ENCODE measurements at places on chromosomes 3 and 15.

DNA sequence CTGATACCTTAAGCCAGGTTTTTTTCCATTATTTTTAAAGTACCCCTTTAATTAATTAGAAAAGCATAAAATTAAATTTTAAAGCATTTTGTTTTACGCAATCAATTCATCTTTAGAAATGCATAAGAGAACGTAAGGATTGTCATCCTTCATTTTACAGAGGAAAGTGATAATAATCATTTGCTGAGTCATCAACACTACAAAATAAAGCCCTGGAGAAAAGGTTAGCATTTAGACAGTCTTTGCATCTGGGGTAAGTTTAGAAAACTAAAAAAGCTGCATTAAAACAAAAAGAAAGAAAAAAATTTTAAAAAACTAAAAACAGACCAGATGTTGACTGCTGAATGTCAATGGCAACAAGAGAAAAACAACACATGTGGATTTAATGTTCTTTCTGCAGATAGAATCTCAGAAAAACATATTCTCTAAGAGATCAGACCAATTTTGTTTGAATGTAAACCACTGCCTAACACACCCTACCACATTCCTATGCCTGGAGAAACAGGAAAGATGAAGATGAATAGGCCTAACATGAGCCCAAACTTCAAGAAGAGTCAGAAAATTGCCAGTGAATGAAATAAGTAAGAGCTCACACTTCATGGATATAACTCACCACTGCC is 59.9 kb downstream of the SUCNR1 start:
- DNase-seq, result no peak

DNA sequence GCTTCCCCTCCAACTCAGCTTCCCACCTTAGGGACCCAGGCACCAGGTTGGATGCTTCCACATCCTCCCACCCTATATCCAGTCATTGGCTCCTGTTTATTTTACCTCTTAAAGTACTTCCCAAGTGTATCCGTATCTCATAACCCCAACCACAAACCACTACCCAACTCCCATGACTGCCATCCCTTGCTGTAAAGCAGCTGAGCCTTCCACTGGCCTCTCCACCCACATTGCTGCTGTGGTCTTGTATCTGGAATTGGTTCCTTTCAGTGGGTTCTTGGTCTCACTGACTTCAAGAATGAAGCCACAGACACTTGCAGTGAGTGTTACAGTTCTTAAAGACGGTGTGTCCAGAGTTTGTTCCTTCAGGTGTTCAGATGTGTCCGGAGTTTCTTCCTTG is 79.8 kb upstream of the HRH1 start:
- no peak for DNase-seq

DNA sequence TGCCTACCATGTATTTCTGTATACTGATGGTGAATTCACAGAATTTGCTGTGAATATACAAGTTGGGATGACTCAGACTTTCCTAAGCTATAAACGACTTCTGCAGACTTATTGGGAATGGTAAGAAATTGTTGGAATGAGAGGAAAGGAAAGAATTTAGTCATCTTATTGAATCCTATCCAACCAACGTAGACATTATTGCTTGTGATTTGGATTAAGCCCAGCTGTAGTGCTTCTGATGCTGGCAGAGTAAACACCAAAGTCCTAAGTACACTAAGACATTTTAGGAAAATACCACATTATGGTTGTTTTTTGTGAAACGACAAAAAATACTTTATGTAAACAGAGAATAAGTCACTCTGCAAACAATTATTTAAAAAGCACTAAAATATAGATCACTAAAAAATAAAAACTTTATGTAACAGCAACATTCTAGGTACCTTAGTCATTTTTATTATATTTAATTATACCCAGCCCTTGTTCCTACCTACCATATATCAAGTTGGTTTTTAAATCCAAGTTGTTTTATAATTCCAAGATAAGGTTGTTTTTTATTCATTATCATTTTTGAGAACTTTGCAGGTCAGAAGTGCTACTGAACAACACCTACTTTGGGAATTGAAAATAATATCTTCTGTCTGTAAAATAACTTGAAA is 99.2 kb upstream of the MLF1 start:
- no peak for DNase-seq

DNA sequence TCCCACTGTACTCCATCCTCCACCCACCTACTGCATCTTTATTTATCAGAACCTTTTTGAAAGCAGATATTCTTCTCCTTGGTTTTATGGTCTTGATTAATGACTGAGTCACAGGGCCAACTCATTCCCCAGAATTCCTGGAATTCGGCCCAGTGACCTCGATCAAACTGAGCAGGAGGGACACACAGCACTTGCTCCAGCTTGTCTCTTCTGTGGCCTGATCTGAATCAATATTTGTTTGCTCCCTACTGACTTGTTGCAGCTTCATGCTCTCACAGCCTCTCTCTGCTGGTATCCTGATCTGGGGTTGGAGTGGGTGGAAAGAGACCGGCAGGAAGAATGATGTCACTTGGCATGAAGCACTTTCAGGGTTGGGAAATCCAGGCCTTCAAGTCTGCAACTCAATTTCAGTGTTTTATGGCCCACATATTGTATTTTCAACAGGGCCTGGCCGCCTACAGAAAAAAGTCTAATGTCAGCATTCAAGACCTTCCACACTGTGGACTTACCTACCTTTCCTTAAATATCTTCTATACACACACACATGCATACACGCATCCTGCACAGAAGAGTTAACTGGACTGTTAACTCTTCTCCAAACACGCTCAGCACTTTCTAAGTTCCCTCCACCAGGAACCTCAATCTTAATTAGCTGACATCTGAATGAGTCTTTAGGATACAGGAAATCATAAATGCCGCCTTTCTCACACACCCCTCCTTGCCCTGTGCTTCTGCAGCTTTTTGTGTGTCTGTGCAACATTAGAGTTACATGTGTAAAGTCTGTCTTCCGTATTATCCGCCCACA is 4.6 kb downstream of the ANXA2 start:
- DNase-seq, result no peak

DNA sequence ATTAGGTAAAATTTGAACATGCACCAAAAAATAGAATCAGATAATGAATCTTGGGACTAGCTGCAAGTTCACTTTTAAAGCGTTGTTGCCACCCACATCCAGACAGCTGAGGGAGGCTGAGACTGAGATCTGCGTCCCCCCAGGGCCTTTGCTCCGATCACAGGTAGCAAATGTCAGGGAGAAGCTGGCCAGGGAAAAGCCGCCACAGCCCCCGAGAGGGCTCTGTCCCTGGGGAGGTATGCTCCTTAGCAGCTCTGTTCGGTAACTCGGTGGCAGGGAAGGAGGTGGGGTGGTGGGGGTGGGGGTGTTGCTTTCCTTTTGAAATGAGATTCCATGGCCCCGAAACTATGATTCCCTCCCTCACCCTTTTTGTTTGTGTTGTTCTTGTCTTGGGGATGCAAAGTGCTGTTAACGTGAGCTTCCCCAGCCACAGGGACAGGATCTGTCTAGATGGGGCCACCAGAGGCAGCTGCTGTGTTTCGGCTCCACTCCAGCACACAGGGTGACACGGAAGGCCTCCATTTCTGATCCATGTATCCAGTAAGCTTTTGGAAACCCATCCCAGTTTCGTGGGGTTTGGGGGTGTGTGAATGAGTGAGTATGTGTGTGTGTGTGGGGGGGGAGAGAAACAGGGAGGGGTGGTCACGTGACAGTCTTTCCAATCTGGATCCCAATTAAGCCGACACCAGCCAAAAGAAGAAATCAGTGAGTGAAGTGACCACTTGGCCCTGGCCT is 1.1 kb upstream of the MINAR1 start:
- no peak for DNase-seq

DNA sequence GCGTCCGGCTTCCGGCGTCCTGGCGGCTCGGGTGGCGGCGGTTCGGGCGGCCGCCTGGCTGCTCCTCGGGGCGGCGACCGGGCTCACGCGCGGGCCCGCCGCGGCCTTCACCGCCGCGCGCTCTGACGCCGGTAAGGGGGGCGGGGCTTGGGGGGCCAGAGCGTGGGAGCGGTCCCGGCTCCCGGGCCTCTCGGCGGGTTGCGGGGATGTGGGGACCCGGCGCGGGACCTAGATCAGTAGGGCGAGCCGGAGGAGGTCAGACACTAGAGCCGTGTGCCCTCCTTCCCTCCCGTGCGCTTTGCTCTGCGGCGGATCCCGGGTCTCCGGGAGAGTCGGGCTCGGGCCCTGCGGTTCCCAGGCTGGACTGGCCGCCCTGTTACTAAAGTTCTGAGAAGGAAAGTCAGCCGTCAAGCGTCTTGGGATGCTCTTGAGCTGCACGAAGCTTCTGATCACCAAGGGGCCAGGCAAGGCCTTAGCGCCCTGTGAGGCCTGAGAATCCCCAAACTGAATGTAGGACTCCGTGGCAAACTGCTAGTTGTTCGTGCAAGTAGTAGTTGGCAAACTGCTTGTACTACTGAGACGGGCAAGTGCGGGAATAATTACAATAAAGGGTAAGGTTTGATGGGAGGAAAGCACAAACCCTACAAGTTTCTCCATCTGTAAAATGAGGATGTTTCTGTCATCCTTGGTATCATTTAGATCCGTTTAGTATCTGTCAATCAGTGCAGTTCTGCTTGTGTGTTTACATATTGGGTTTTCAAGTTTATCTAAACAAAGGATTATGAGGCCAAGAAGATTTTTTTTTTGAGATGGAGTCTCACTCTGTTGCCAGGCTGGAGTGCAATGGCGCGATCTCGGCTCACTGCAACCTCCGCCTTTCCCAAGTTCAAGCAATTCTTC is 587 bp downstream of the PIGX start:
- no peak for DNase-seq

- DNase-seq, result no peak
Measured at GRCh38 chr15:77521206-77521605, 100.5 kb downstream of the HMG20A start.

- no peak for DNase-seq
Measured at GRCh38 chr15:60580650-60581376, 101.9 kb upstream of the ICE2 start.

DNA sequence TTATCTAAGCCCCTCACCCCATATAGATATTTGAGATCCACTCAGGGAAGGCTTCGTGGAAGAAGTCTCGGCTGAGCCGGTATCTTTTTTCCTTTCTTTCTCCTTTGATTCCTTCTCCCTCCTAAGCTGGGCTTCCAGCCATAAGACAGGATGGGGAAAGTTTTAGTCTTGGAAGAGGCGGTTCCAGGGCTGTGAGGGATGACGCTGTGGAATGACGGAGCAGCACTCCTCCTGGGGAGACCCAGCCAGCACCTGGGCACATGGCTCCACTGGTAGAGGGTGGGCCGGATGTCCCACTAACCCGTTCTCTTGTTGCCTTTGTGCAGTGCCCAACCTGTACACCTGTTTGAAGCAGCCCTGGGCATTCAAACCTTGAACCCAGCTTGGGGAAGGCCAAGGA is 43.2 kb upstream of the FAM107A start:
- no peak for DNase-seq

DNA sequence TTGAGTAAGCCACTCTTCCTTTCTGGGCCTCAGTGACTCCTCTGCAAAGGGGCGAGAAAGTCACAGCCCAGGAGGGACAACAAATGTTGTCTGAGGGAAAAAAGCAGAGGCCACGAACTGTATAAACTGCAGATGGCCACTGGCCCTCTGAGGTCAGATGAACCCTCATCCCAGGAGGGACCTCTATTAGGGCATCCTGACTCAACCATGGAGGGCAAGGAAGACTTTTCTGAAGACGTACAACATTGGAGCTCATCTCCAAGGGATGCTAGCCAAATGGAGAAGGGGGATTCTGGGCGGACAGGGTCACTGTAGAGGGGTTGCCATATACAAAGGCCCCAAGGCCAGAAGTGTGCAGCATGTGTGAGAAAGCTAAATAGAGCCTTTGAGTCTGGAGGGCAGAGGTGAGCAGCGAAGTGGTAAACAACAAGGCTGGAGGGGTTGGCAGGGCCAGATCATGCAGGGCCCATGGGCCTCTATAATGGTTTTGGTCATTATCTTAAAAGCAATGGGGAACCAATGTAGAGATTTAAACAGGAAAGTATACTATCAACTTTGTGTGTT is 16.7 kb downstream of the GRAMD2A start:
- no peak for DNase-seq

DNA sequence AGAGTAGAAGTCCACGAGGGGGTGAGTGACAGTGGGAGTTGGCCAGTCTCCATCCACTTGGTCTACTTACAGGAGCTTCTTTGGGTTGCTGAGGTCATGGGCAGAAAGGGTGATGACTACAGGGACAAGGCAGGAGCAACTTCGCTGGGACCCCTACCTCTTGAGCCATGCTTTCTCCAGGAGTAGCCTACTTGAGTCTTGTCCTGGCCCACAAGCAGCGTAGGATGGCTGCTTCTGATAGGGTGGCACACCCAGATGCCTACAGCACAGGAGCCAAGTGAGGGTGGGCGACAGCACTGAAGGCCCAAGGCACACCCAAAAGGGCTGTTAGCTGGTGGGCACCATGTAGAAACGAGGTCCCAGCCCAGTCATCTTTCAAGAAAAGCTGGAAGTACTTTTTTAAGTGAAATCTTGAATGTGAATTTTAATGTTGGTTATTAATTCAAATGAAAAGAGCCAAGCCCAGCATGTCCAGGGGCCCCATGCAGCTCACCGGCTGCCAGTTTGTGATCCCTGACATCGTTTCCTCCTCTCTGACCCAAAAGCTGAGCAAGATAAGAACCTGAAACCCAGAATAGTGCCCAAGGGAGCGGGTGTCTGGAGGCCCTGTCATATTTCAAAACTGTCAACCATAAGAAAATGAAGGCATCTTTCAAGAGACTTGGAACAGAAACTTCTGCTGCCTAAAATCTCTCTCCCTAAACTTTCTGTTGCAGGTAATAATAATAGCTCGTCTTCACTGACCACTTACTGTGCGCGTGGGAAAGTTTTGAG is 2.2 kb upstream of the CPEB1 start:
- DNase-seq, result no peak

- no peak for DNase-seq
Measured at GRCh38 chr3:65939801-65940246, 98.9 kb downstream of the MAGI1 start.

DNA sequence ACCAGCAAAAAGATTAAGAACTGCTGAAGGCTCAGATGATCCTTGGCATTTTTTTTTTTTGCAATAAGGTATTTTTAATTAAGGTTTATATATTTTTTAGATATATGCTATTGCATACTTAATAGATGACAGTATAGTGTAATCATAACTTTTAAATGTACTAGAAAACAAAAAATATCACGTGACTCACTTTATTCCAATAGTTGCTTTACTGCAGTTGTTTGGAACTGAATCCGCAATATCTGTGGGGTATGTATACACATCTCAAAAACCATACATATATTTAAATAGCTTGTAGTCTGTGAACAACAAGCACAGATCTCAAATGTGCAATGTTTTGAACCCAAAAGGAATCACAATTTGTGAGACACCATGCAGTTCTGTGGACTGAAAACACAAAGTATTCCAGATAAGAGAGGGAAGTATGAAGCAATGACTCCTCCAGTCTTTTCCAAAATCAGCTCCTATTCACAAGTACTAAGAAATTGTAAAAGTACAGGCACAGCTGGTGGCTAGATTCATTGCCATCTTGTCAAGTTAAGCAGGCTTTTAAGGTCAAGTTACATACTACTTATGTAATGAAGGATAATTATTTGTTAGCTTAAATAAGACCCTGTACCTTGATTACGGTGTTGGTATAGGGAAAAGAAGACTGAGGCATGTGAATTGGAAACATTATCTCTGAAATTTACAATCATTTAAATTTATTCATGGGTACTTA is 331.1 kb downstream of the TBC1D5 start:
- DNase-seq, result no peak

GRCh38 chr3:177186306-177186705 is 11.0 kb downstream of the TBL1XR1 start:
- DNase-seq, result no peak

- DNase-seq, result no peak
Measured at GRCh38 chr15:68910341-68910740, 20.0 kb upstream of the SPESP1 start.

- DNase-seq, result no peak
Measured at GRCh38 chr15:68524753-68525584, 53.8 kb upstream of the CORO2B start.

- DNase-seq, result no peak
Measured at GRCh38 chr15:64634576-64635498, 140.6 kb downstream of the RBPMS2 start.
